ENCODE measurements at places on chromosomes 12 and 14. TPM values are rescaled to one million over a fixed set of nuclear protein-coding genes. Genes with fewer than 3 reads are reported as not detected.

- H3K36me3 ChIP-seq: no peaks in the 10 kb centered on the region
- no peaks in the 10 kb centered on the region for H3K4me1 ChIP-seq
- DNase-seq: no peak
- H3K27me3 ChIP-seq: no peaks in the 10 kb centered on the region
- no peak overlapping the region for H3K27ac ChIP-seq
- H3K4me3 ChIP-seq: no peak overlapping the region
Observed at GRCh38 chr14:71399057-71399487, 491.8 kb downstream of the PCNX1 start.

GRCh38 chr14:22713631-22713950 is 52.9 kb upstream of the OXA1L start:
- peaks cover 7% of the 10 kb centered on the region for H3K27me3 ChIP-seq
- no peaks in the 10 kb centered on the region for H3K36me3 ChIP-seq
- no peak for DNase-seq
- H3K4me3 ChIP-seq: peak overlapping the region; percentile 56
- no peaks in the 10 kb centered on the region for H3K4me1 ChIP-seq

GRCh38 chr14:95193081-95193480 is 35.8 kb upstream of the DICER1 start:
- H3K27me3 ChIP-seq: no peaks in the 10 kb centered on the region
- no peaks in the 10 kb centered on the region for H3K4me1 ChIP-seq

GRCh38 chr12:110668480-110669192 is 20.3 kb downstream of the HVCN1 start:
- no peaks in the 10 kb centered on the region for H3K36me3 ChIP-seq
- H3K27ac ChIP-seq: no peak overlapping the region
- H3K27me3 ChIP-seq: 0 out of 2 replicates have a peak, but pooled peaks cover 2% of the 10 kb centered on the region
- H3K4me3 ChIP-seq: no peak overlapping the region
- DNase-seq: no peak

DNA sequence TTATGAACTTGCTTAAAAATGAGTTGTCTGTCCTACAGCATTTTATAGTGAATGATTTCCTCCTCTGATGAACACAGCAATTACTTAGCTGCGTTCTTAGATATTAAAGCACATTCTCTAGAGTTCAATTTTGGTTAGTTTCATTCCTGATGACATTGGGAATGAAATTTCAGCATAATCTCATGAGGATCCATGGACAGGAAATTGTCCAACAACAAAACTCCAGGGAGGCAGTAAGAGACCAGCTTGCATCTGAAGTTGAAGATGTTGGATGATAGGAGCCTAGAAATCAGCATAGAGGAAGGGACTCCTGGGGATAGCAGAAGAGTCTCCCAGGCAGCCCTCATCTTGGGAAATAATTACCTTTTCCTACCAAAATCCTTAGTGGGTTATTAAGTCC is 128.7 kb upstream of the RAP1B start:
- H3K4me1 ChIP-seq: peaks cover 12% of the 10 kb centered on the region
- no peak for DNase-seq
- no peaks in the 10 kb centered on the region for H3K27me3 ChIP-seq
- peak overlapping the region; percentile 77 for H3K27ac ChIP-seq
- H3K36me3 ChIP-seq: no peaks in the 10 kb centered on the region

- DNase-seq: no peak
- H3K4me3 ChIP-seq: no peak overlapping the region
- no peak overlapping the region for H3K27ac ChIP-seq
- no peaks in the 10 kb centered on the region for H3K36me3 ChIP-seq
Observed at GRCh38 chr14:102472791-102473150, 36.8 kb downstream of the ANKRD9 start.

GRCh38 chr12:111720457-111720856 is 34.6 kb downstream of the ACAD10 start:
- no peak for DNase-seq
- no peak overlapping the region for H3K27ac ChIP-seq
- no peak overlapping the region for H3K4me3 ChIP-seq
- no peaks in the 10 kb centered on the region for H3K36me3 ChIP-seq
- no peaks in the 10 kb centered on the region for H3K4me1 ChIP-seq

GRCh38 chr12:48352157-48352760 is 1.5 kb upstream of the ZNF641 start:
- H3K36me3 ChIP-seq: peaks cover 2% of the 10 kb centered on the region
- H3K27ac ChIP-seq: peak overlapping the region; percentile 79
- H3K4me3 ChIP-seq: no peak overlapping the region

DNA sequence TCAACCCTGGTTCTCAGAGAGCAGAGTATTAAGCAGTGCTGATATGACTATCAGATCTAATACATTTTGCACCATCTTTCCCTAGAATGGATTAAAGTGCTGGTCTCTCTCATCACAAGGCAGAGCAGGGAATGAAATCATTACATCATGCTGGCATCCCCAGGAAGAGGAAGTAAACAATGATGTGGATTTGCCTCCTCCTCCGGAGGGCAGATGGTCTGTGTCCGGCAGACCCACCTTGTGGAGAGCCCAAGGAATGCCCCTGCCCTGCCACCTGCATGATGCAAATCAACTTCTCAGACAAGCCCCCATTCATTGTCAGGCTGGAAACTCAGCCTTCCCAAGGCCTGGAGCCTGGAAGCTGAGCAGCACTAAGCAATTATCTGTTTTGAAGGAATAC is 1149.1 kb downstream of the VRK1 start:
- no peak for DNase-seq
- no peaks in the 10 kb centered on the region for H3K27me3 ChIP-seq
- H3K27ac ChIP-seq: no peak overlapping the region
- H3K4me3 ChIP-seq: no peak overlapping the region
- no peaks in the 10 kb centered on the region for H3K36me3 ChIP-seq

GRCh38 chr12:62772416-62772955 is 162.5 kb downstream of the PPM1H start:
- no peaks in the 10 kb centered on the region for H3K27me3 ChIP-seq
- H3K4me3 ChIP-seq: no peak overlapping the region
- no peak for DNase-seq
- no peaks in the 10 kb centered on the region for H3K4me1 ChIP-seq

GRCh38 chr14:29220566-29220965 is 454.0 kb downstream of the FOXG1 start:
- H3K27ac ChIP-seq: no peak overlapping the region
- no peaks in the 10 kb centered on the region for H3K36me3 ChIP-seq
- DNase-seq: no peak
- no peaks in the 10 kb centered on the region for H3K4me1 ChIP-seq

- H3K4me3 ChIP-seq: no peak overlapping the region
- H3K27me3 ChIP-seq: peaks cover 4% of the 10 kb centered on the region
- H3K4me1 ChIP-seq: no peaks in the 10 kb centered on the region
- H3K27ac ChIP-seq: no peak overlapping the region
- DNase-seq: no peak
Observed at GRCh38 chr12:46133751-46134150, 135.1 kb downstream of the SLC38A1 start.

DNA sequence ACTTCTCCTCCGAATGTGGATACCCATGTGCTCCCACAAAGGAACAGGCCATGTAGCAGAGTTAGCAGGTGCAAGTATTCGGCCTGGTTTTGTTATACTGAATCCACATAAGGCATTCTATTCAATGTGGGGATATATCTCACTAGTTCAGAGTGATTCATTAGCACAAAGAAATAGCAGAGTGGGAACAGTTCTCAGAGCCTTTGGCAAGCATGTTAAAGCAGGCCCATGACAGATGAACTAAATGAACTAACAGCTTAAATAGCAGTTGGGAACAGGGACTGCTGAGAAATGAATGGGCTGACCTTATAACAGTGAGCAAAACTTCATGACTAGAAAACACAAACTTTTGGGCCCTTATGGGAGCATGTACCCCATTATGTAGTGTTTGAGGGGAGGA is 352.0 kb downstream of the FLRT2 start:
- H3K4me1 ChIP-seq: no peaks in the 10 kb centered on the region
- no peak overlapping the region for H3K27ac ChIP-seq
- H3K36me3 ChIP-seq: no peaks in the 10 kb centered on the region
- no peaks in the 10 kb centered on the region for H3K27me3 ChIP-seq

- DNase-seq: no peak
- H3K4me3 ChIP-seq: no peak overlapping the region
- no peaks in the 10 kb centered on the region for H3K27me3 ChIP-seq
- H3K36me3 ChIP-seq: peaks cover 16% of the 10 kb centered on the region
- H3K4me1 ChIP-seq: peaks cover 7% of the 10 kb centered on the region
Observed at GRCh38 chr14:67311868-67312267, 47.7 kb downstream of the ATP6V1D start.

DNA sequence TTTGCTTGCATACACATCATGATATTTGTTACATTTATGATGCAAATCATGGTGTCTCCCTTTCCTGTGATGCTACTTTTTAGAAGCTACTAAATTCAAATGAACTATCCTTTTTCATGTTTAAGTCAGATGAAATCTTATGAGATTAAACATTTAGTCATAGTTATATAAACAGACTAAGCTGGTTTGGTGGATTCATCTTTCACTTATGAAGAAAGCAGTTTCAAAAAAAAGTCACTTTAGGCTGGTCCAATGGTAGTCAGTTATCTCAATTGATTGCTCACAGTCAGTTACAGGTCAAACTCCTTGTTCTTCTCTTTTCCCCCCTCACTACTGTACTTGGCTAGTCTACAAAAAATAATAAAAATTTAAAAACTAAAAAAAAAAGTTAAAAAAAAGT is 19.7 kb downstream of the SYCP3 start:
- H3K27me3 ChIP-seq: no peaks in the 10 kb centered on the region
- no peak overlapping the region for H3K4me3 ChIP-seq
- H3K36me3 ChIP-seq: peaks cover 16% of the 10 kb centered on the region
- no peak overlapping the region for H3K27ac ChIP-seq
- H3K4me1 ChIP-seq: peaks cover 8% of the 10 kb centered on the region
- no peak for DNase-seq

GRCh38 chr12:5210923-5211290 is 167.2 kb downstream of the KCNA5 start:
- no peaks in the 10 kb centered on the region for H3K27me3 ChIP-seq
- no peaks in the 10 kb centered on the region for H3K36me3 ChIP-seq
- no peak overlapping the region for H3K4me3 ChIP-seq
- DNase-seq: no peak

GRCh38 chr12:73678335-73678734 is 859.3 kb upstream of the ATXN7L3B start:
- H3K27me3 ChIP-seq: no peaks in the 10 kb centered on the region
- no peaks in the 10 kb centered on the region for H3K36me3 ChIP-seq
- no peaks in the 10 kb centered on the region for H3K4me1 ChIP-seq
- H3K27ac ChIP-seq: no peak overlapping the region
- no peak overlapping the region for H3K4me3 ChIP-seq

DNA sequence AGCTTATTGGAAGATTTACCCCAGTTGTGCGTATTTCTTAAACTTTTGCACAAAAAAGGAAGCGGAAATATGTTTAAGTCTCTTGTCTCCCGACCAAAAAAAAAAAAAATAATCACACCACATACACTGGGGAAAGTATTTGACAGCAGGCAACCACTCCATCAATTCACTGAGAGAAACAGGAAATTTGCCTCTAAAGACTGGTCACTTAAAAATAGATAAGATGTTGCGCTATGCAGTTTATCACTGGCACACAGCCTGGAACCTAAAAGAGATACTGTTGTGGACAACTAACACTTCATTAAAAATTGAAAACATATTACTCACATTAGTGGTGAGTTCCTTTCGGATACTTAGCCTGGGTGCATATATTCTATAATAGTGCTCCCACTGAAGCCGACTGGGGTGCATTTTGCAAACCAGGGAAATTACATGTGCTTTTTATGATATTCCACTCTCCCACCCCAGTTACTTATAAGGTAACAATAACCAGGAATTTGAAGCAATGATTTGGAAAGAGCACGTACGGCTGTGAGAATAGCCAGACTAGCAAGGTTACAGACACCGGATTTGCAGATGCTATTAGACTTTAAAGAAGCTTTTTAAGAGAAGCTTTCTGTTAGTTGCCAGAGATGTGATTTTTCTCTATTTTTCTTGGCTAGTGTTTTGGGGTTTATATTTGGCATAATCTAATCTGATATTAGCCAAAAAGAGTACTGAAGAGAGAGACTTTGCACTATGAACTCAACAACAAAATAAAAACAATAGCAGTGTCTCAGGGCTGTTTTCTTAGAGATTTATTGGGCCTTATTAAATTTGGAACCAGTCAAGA is 311.5 kb downstream of the NOVA1 start:
- no peaks in the 10 kb centered on the region for H3K4me1 ChIP-seq
- no peak overlapping the region for H3K27ac ChIP-seq
- no peak for DNase-seq
- no peaks in the 10 kb centered on the region for H3K27me3 ChIP-seq
- H3K4me3 ChIP-seq: no peak overlapping the region
- no peaks in the 10 kb centered on the region for H3K36me3 ChIP-seq

DNA sequence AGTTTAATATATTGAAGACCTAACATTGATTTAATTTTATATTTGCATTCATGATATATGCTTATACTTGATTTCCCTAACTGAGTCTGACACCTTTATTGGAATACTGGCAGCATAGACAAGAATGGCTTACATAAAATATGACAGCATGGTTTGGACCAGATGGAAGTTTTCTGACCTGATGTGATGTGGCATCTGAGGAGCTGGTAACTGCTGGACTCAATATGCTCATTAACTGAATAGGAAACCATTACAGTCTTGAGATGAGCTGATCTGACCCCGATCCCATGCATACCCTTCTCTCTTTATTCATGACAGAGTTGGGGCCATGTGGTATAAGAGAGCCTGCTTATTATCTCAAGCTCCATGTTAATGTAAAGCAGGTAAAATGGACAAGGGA is 604.8 kb upstream of the SEL1L start:
- no peak overlapping the region for H3K27ac ChIP-seq
- no peak overlapping the region for H3K4me3 ChIP-seq
- no peak for DNase-seq
- H3K36me3 ChIP-seq: no peaks in the 10 kb centered on the region

DNA sequence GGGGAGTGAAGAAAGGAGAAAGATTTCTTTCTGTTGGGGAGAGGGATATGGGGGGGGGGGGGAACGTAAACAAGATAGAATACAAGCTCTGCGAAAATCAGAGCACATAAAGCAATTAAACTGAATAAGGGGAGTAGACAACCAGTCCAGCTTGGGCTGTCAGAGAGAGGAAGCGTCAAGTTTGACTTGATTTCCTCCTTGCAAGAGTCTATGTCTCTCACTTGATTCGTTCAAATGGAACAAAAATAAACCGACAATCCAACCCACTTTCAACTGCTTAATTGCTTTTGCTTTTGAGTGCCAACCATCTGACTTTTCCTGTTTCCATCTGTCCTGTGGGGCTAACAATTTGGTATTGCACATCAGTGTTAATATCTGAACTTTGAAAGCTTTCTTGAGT is 942 bp downstream of the SYT1 start:
- H3K4me3 ChIP-seq: peak overlapping the region; percentile 92

DNA sequence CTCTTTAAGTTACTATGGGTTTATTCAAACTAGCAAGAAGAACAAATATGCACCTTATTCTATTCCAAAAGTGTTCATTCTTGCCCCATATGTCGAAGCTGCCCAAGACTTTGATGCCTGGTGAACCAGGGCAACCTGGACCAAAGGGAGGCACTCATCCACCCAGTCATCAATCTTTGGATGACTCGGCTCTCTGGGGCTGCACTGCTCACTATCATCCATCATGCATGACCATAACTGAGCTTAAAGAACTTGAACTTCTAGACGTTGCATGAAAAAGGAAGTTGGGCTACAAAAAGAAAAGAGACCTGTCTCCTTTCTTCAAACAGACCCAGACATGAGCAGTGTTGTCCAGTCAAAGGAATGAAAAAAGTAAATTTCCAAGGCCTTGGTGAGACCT is 1.2 kb downstream of the KRT4 start:
- peaks cover 6% of the 10 kb centered on the region for H3K27me3 ChIP-seq
- peaks cover 5% of the 10 kb centered on the region for H3K4me1 ChIP-seq
- H3K27ac ChIP-seq: no peak overlapping the region
- no peak overlapping the region for H3K4me3 ChIP-seq
- DNase-seq: no peak
- H3K36me3 ChIP-seq: no peaks in the 10 kb centered on the region

Gene OSBPL8
- total RNA-seq: 76.9 TPM

Gene AICDA
- total RNA-seq: not detected

Gene MYF6
- total RNA-seq: not detected

Gene FOXG1
- total RNA-seq: not detected

Gene KRT6C
- not detected for total RNA-seq

Gene DLGAP5
- total RNA-seq: 48.7 TPM

Gene KRT73
- not detected for total RNA-seq

Gene SDR9C7
- total RNA-seq: not detected

Measured in Panc1 (cell line).